ENCODE measurements at places on chromosomes 7 and 10. TPM values are rescaled to one million over a fixed set of nuclear protein-coding genes. Genes with fewer than 3 reads are reported as not detected.

GRCh38 chr10:78717200-78717599, 351.6 kb upstream of the ZMIZ1 start:
- no peak for DNase-seq

DNA sequence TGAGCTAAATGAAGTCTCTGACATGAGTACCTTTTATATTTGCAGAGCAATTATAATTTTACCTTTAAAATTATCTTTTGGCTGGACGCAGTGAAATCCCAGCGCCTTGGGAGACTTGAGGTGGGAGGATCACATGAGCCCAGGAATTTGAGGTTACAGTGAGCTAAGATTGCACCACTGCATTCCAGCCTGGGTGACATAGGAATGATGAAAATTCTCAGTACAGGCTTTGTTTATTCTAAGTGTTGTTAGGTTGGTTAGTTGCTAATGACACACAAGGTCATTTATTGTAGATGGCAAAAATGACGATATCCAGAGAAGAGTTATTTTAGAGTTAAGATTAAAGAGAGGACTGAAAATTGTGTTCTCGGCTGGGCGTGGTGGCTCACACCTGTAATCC, 87.6 kb downstream of the XRCC2 start:
- no peak for DNase-seq

DNA sequence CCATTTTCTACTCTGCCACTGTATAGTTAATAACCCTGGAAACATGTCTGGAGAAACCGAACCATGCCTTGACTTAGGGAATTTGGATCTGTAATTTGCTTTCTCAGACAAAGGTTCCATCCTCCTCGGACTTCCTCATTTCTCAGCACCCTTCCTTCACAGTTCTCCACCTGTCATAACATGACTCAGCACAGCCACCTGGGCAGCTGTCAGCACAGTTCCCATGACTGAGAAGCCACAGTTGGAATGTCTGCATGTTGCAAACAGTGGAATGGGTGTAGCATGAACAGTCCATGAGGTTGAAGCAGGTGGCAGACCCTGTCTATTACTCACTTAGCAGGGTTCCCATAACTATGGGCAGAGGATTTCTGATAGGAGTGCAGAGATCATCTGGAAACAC, 634 bp upstream of the OR9A4 start:
- DNase-seq = no peak

DNA sequence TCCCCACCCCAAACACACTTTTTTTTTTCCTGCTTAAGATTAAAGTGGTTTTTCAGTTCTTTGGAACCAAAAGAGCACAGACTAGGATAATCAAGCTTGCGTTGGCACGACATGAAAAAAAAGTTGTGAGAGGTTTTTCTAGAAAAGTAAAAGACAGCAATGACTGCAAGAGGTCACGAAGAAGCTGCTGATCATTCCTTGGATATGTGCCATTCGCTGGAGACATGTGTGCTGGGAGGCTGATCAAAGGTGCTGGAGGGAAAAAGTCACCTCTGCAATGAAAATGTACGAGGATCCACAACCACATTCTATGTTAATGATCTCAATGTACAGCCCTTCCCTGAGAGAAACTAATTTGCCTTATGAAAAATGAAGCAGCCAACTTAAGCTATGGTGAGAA, 5.4 kb downstream of the AKR1B1 start:
- DNase-seq = no peak

DNA sequence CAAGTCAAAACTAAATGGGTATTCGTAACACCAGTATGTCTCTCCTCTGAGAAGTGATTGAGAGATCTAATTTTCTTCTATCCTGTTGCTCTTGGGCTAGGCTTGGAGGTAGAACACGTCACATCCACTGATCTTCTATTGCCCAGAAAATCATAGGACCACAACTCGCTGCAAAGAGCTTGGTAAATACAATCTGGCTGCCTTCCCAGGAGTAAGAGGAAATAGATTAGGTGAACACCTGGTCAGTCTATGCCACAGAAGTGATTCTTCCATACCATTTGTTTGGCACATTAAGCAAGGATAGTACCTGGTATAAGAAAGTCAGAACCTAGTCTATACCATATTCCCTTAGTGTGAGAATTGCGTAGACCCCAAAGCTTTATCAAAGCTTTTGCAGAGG, 129.3 kb upstream of the PHYHIPL start:
- DNase-seq = no peak

GRCh38 chr10:96921655-96922054, 89.6 kb downstream of the LCOR start:
- DNase-seq = no peak

GRCh38 chr10:12906051-12906541, 95.4 kb downstream of the CCDC3 start:
- DNase-seq = no peak

ALDH18A1 gene
- 85.2 TPM for total RNA-seq

SPDYE3 gene
- total RNA-seq = not detected

SPDYE6 gene
- not detected for total RNA-seq

ANKRD7 gene
- 4.2 TPM for total RNA-seq

Data from A673 (cell line).